Stimulated activated CD4-positive, alpha-beta T cell treated with anti-CD3 and anti-CD28 coated beads, Interleukin-12 subunit alpha, Interleukin-12 subunit beta, amount 100 ng/mL, for 4 hours (primary cell): ENCODE measurements at places on chromosomes 1 and 21.

GRCh38 chr1:60036856-60037460 lies 36.6 kb downstream of the C1orf87 start:
- no peak for DNase-seq

GRCh38 chr1:92994105-92994712 lies 32.9 kb upstream of the DIPK1A start:
- peak; percentile 39 for DNase-seq

DNA sequence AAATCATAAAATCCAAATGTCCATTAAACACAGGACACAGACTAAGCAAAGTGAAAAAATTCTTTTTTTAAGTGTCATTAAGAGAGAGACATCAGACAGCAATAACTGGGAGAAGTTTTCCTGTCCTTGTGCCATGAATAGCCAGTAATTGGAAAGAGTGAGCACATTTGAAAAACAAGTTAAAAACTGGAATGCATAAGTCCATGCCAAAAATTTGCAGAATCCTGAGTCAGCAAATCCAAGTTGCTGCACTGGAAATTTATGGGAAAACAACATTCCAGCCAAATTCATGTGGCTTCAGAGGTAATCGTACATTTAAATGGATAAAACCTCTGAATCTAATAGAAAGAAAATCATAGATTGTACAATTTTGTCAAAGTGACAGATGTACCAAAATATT lies 291.4 kb downstream of the LRRC40 start:
- DNase-seq: no peak

DNA sequence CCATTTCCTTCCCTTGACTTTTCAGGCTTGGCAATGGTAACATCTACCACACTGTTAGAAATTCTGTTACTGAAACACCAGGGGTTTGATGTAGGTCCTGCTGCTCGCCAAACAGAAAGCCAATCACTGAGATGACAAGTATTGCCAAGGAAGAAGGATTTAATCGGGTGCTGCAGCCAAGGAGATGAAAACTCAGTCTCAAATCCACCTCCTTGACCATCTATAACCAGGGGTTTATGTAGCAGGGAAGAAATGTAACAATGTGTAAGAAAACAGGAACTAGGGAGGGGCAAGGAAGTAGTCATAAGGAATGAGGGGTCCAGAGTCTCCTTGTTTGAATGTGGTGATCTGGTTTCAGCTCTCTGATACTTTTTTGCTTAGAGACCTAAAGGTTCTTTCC lies 25.4 kb downstream of the PLA2G2A start:
- DNase-seq: no peak

GRCh38 chr1:151972542-151973248 lies 21.0 kb downstream of the S100A10 start:
- DNase-seq: no peak

DNA sequence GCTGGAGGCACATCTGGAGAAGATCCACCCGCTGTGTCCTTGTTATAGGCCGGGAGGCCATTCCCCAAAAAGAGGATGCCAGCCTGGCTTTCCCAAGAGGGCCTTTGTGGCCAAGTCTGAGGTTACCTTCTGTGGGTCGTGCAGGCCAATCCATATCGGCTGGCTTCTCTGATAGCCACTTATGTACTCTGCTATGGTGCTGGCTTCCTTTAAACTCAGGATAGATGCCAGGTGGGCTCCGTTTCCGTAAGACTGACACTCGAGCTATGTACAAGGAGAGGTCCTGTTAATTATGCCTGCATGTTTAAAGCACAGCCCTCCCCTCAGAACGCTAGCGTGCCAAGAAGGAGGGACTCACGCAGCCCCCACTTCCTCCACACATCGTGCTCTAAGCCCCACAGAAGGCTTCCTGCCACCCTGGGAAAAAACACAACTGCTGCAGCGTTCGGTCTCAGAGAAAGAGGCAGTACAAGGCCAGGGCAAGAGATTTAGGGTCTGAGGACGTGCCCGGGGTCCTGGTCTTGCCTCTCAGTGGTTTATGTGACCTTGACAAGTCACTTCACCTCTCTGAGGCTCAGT lies 11.6 kb downstream of the REG4 start:
- DNase-seq: no peak

GRCh38 chr1:32736812-32737791 lies 34.5 kb upstream of the SYNC start:
- DNase-seq: no peak

DNA sequence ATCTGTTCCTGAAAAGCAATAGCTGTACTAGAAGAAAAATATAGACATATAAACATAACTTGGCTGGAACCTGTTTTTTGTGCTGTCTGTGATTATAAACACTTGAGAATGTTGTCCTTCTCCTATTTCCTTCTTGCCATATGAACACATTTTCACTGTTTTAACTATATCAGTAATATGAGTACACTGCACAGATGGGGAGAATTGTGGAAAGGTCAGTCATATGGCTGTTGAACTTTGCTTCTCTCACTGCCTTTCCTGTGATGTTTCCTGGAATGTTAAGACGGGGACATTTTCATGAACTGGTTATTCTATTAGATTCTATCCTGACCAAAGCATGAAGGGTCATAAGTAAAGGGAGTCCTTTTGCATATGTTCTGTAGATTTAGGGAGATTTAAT lies 24.9 kb downstream of the HMCN1 start:
- no peak for DNase-seq
